ENCODE measurements at places on chromosomes 3 and 15. TPM values are rescaled to one million over a fixed set of nuclear protein-coding genes. Genes with fewer than 3 reads are reported as not detected.

The GOLGA8J gene
- polyA plus RNA-seq: not detected

The IQSEC1 gene
- polyA plus RNA-seq: 34.7 TPM

The ILDR1 gene
- polyA plus RNA-seq: 1.2 TPM

The RETNLB gene
- not detected for polyA plus RNA-seq
